ENCODE measurements at places on chromosomes 3 and 15. TPM values are rescaled to one million over a fixed set of nuclear protein-coding genes. Genes with fewer than 3 reads are reported as not detected.

GJD2 gene
- not detected for total RNA-seq

RBP2 gene
- not detected for total RNA-seq

TTLL13 gene
- not detected for total RNA-seq

CHAC1 gene
- total RNA-seq, result 33.1 TPM

SUSD5 gene
- 2.3 TPM for total RNA-seq

MED12L gene
- total RNA-seq, result 4.9 TPM

CA12 gene
- 48.4 TPM for total RNA-seq

APBA2 gene
- total RNA-seq, result 18.2 TPM

All from fibroblast of lung (primary cell).